ENCODE measurements at places on chromosomes 12 and 14. TPM values are rescaled to one million over a fixed set of nuclear protein-coding genes. Genes with fewer than 3 reads are reported as not detected.

Gene CRIP1
- polyA plus RNA-seq = 1,915 TPM

GRCh38 chr14:63632932-63633514 is 8.6 kb downstream of the WDR89 start:
- DNase-seq = peak; percentile 42

DNA sequence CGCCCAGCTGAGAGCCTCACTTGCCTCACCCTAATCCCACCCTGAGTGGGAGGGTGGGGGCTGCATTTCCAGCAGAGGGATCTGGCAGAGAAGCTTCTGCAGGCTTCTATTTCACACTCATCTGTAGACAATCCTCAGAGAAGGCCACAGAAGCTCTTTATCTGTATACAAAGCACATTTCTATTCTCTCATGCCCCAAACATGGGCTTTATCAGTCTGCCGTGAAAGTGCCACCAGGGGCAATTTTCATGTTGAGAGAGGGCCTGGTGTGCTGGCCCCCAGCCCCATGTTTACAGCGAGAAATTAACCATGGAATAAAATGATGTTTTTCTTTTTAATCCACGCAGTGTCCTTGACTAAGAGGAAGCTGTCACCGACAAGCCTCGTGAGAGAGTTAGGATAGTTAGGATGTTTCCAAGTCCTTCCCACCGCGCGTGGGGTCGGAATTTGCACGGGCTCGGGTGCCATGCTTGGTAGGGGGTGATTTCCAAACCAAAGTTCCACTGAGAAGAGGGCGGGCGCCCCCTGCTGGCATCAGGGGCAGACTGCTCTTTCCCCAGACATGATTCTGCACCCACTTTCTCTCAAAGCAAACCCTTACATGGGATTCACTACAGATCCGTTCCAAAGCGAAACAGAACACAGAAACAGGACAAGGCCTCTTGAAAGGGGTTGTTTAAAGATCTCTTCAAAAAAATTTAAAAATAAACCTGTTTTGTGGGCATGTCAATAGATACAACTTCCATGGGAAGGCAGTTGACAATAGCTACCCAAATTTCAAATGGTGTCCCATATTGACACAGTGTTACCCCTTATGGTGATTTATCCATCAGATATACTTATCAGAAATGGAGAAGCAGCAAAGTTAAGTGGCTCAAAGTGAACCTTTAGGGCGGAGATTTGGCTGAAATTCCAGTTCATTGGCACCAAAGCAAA is 19.4 kb downstream of the BDKRB1 start:
- peak; percentile 7 for DNase-seq

DNA sequence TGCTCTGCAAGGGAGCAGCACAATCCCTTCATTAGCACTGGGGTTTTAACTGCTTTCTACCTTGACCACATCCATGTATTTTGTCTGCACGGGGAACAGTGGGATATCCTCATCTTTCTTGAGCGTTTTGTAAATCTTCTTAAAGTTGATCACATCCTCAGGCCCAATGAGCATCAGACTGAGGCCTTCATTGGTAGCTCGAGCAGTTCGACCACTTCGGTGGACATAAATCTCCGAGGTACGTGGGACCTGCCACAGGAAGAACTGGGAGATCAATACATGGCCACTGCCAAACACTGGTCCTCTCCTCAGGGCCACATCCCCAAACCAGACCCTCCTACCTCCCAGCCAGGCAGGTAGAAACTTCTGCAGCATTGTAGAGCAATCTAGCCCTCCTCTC is 26.1 kb downstream of the DDX24 start:
- DNase-seq = no peak

GRCh38 chr14:53346988-53347387 is 193.9 kb upstream of the DDHD1 start:
- no peak for DNase-seq
